Ecto neural progenitor cell (in vitro differentiated cells): ENCODE measurements at places on chromosomes 13 and 19.

DNA sequence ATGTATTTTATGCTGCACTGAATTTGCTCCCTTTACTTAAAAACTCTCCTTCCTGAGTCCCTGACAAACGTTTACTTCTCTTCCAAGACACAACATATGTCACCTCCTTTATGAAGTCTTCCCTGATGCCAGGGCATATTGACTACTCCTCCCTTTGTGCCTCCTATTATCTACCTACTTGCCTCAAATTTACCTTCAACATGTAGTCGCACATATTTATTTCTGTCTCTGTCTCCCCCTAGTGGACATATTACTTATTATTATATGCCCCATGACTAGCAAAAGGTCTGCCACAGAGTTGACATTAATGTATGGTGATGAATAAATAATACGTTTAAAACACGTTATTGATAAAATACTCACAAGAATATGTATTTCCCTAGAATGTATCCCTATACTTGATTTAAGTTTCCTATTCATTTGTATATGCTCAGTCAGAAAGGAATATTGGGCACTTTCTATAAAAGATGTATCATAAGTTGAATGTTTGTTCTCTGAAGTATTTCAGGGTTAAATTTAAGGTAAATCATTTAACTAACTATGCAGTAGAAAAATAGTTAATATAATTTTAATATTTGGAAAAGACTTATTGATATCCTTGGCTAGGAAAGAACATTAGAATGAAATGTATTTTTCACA lies 250.3 kb upstream of the ATXN8OS start:
- no peak for DNase-seq

DNA sequence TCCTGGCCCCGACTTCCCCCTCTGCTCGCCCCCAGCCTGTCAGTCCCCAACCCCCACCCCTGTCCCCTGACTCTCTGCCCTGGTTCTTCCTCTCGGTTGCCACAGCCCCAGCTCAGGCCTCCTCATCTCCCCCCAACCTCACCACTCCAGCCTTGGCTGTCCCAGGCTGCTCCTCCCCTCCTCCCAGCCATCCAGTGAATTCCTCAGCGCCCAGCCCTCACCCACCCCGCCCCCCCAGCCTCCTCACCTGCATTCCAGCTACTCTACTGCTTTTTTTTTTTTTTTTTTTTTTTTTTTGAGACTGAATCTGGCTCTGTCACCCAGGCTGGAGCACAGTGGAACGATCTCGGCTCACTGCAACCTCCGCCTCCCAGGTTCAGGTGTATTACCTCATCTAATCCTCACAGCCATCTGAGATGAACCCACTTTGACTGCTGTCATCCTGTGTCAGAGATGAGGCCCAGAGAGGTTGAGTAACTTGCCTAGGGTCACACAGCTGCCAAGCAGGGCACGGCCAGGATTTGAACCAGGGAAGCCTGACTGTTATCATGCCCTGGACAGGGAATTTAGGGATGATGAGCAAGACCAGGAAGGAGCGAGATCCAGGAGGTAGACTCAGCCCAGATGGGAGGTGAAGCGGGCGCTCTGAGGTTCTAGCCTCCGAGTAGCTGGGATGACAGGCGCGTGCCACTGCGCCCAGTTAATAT lies 2.6 kb downstream of the SULT2B1 start:
- DNase-seq, result no peak

DNA sequence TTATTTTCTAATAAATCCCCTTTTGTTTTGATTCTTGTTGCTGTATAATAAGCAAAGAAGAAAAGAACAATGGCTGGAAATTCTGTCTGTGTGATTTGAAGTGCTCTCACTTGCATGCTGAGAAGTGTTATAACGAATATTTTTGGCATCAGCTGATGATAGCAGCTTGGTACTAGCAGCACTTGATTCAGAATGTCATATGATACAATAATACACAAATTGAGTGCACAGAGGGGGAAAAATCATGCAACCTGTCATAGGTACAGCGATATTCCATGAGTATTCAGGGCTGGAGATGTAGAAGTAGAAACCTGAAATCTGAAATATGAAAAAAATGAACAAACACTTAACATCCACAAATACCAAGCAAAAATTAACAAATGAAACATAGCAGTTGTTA lies 108.1 kb downstream of the FGF14 start:
- DNase-seq, result no peak

DNA sequence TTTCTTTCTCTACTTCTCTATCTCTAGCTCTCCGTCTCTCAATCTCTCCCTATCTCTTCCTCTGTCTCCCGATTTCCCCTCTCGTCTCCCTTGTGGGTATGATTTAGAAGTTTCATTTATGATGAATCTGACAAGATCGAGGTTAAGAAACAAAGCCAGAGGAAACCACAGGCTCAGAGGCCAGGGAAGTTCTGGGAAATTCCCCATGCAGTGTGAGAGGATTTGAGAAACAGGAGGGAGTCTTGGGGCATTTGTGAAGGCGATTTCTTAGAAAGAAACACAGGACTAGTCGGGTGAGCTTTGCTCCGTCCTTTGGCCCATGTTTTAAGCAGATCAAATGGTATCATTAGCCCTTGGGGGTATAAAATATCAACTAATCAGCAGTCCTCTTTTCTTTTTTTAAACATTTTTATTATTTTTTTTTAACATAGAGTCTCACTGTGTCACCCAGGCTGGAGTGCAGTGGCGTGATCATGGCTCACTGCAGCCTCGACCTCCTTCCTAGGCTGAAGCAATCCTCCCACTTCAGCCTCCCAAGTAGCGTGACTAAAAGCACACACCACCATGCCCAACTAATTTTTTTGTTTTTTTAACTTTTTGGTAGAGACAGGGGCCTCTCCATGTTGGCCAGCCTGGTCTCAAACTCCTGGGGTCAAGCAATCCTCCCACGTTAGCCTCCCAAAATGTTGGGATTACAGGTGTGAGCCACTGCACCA lies 25.8 kb downstream of the TNFSF9 start:
- DNase-seq, result no peak

GRCh38 chr19:23946569-23946968 lies 31.9 kb downstream of the ZNF726 start:
- no peak for DNase-seq

DNA sequence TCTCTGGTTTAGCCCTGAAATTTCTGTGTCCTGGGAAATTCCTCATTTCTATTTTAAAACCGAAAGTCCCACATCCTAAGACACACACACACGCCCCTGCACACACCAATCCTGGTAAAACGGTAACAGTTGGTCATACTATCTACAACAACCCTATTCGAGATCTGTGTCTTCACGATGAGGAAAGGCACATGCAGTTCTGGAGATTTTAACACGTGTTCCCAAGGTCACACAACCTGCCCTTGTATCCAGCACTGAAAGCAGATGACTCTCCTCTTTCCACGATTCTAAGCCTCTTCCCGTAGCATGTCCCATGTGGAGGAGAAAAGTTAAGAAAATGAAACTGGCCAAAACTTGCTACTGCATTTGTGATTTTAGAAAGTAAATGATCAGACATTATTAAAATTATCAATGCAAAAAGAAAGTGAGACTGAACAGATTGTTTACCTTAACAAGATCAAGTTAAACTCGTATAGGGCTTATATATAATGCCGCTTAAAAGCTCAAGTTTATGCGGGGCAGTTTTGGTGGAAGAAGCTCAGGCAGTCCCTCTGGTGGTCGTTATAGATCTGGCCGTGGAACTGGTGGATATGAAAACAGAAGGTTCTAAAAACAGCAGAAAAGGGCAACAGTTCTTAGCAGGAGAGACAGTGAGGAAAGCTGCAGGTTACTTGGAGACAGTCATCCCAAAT lies 32.7 kb downstream of the VSTM1 start:
- DNase-seq, result no peak

GRCh38 chr19:6682607-6683128 lies 12.7 kb upstream of the TNFSF14 start:
- no peak for DNase-seq

DNA sequence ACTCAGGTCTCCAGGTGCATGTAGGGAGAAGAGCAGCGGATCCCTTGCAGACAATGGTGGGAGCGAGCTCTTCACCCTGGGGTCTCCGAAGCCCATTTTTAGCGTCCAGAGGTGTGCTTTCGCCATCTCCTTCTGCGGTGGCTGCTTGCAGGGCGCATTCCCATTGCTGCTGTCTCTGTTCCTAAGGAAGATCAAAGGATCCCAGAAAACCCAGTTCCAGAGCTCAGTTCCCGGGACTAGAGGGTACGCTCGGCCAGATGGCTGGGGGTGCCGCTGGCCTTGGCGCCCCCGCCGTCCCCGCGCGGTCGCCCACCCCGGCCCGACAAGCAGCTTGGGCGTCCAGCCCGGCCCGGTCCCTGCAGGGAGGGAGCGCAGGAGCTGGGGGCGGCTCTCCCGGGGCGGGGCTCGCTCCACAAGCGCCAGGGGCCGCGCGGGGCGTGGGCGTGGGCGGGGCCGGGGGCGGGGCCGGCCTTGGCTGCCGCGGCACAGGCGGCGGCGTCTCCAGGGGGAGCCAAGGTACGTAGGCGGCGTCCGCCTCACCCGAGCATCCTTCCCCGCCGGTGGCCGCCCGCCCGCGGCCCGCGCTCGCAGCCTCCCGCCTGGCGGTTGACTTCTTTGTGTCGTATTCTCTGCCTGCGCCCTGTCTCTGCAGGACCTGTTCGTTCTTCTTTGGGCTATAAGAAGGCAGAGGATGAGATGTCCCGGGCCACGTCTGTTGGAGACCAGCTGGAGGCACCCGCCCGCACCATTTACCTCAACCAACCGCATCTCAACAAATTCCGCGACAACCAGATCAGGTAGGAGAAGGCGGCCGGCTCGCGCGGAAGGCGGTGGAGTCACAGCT lies 96.8 kb downstream of the ATP8A2 start:
- peak; percentile 82 for DNase-seq
